CD4-positive, CD25-positive, alpha-beta regulatory T cell (primary cell): ENCODE measurements at places on chromosomes 7 and 10. TPM values are rescaled to one million over a fixed set of nuclear protein-coding genes. Genes with fewer than 3 reads are reported as not detected.

DNA sequence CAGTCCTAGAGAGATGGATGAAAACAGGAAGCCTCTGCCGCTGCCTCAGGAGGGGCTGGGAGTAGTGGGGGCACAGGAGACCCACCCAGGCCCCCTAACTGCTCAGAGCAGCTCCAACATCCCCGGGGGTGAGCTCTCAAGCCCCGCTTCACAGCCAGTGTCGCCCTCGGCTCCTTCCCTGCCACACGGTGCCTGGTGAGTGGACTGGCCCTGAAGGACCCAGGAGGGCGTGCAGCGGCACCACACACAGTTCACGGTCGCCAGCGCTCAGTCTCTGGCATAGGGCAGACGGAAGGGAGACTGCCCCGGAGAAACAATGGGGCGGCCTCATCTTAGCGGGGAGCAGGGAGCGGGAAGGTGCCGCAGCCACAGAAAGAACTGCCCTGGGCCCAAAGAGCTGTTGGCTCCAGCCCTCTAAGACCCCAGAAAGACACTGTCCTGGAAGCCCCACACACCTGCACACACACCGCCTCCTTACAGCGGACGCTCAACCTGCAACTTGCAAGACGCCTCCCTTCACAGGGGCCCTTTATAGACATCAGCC is 1.2 kb downstream of the CLDN15 start:
- DNase-seq: no peak

Gene C10orf62
- not detected for total RNA-seq

Gene SBDS
- 285 TPM for total RNA-seq

DNA sequence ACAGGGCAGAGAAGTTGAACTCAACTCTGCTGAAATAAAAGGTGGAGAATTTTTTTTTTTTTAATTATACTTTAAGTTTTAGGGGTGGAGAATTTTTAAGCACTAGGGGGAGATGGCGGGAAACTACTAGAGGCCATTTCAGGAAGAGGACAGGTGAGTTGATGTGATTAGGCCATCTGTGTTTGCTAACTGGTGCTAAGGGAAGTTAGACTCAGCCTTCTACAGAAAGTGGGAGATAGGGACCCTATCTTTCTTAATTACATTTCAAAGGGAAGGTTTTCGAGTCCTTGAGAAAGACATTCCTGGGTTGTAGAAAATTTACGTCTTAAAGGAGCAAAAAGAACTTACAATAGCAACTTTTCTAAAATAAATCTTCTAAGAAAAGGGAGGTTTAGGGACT is 124.8 kb downstream of the LHFPL3 start:
- DNase-seq: no peak

GRCh38 chr7:155123413-155123812 is 53.3 kb downstream of the HTR5A start:
- DNase-seq: no peak

Gene HUS1
- 68.1 TPM for total RNA-seq

Gene ABCC2
- 3.6 TPM for total RNA-seq
